AG09309 (cell line): ENCODE measurements at places on chromosomes 13 and 19.

- DNase-seq = no peak
Measured at GRCh38 chr19:15288146-15288963, 44.0 kb downstream of the BRD4 start.

DNA sequence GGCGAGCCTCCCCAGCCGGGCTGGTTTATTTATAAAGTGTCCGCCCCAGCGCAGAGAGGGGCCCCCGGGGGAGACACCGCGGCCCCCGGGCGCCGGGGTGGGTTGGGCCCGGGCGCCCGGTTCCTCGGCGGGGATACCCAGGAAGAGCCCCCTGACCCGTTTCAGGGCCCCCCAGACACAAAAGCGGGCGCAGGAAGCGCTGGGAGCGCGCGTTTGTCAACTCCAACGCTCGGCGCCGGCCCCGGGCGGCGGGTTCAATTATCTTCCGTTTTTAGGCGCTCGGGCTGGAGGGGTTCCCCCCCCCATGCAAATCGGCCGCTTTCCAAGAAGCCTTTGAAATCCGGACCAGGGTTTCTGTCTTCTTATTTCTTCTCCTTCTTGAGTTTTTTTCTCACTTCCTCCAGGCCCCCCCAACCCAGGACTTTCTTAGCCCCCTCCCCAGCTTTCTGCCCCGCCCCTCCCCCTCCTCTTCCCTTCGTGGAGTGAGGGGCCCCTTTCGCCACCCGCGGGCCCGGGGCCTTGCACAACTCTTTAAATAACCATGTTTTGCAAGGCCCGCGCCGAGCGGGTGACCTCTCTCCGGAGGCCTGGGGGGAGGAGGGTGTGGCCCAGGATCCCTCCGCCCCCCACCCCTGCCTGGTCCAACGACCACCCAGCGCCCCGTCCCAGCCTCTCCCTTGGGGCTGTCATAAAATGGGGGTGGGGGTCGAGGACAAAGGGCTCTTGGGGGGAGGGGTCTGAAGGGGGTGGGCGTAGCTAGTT lies 935 bp downstream of the ARID3A start:
- DNase-seq = no peak

GRCh38 chr19:3788996-3789778 lies 3.0 kb upstream of the MATK start:
- DNase-seq = no peak

DNA sequence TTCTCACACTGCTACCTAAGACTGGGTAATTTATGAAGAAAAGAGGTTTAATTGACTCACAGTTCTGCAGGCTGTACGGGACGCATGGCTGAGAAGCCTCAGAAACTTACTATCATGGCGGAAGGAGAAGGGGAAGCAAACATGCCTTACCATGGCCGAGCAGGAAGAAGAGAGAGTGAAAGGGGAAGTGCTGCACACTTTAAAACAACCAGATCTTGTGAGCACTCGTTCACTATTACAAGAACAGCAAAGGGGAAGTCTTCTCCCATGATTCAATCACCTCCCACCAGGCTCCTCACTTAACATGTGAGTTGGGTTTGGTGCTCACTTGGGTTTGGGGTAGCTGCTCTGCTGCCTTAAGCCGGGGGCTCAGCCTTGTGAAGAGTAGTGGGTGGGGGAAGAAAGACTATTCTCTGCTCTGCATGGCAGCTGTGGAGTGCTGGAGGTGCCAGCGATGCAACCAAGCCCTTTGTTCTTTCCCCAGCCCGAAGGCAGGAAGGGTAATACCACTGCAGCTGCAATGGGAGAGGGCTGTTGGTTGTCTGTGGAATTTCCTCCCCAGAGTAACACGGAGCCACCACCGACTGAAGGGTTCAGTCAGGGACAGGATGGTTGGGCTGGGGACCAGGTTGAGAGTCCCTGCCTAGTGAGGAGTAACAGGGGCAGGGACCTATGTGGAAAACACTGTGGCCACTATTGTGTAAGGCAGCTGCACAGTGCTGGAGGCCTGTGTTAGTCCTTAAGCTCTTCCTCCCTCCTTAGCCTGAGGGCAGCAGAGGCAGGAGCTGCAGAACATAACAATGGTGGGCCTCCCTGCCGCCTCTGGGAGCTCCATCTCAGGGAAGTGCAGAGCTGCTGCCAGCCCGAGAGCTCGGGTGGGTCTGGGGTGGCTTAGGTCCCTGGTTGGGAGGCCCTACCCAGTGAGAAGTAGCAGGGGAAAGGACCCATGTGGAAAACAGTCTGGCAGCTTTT lies 1262.5 kb downstream of the EFNB2 start:
- no peak for DNase-seq

DNA sequence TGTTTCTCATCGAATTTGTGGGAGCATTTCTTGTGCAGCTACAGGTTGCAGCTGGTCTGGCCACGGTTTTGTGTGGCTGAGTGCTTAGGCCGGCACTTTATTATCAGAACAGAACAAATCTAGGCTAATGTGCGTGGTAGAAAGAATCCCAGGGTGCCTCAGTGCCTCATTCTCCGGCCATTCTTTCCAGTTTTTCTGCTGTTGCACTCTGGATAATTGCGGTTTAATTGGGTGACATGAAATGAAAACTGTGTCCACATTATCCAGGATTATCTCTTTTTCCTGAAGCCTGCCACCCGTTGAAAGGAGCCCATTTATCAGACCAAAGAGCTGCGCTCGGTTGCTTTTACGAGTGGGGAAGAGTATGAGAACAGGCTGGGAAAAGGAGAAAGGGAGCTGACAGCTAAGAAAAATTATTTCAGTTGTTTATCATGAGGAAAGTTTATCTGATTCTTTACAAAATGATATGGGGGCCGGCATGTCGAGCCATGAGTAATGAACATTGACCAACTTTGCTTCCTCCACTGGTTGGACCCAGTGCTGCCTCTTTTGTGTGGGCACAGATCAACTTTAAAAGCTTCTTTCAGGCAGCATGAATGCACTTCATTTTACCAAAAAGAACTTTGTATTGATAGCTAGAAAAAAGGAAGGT lies 117.0 kb upstream of the SOX21 start:
- no peak for DNase-seq

- DNase-seq = no peak
Measured at GRCh38 chr13:105008604-105009003, 1526.9 kb downstream of the EFNB2 start.
